ENCODE measurements at places on chromosomes 5 and 9.

GRCh38 chr5:124819201-124819600 is 72.8 kb upstream of the ZNF608 start:
- DNase-seq = no peak

DNA sequence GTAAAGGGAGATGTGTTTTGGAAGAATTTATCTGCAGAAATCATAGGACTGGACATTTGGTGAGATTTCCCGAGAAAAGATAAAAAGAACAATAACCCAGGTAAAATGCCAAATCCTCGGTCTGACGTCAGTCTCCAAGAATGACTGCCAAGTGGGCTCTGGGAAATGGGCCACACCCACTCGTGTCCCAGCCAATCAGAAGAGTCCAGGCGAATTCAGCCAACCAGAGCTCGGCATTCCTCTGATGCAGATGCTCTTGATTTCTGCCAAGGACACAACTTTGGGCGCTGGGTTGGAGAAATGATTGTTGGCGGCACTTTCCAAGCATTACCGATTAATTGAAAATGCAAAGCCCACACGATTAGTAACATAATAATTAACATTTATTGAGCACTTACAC is 73.3 kb downstream of the FGF18 start:
- no peak for DNase-seq

DNA sequence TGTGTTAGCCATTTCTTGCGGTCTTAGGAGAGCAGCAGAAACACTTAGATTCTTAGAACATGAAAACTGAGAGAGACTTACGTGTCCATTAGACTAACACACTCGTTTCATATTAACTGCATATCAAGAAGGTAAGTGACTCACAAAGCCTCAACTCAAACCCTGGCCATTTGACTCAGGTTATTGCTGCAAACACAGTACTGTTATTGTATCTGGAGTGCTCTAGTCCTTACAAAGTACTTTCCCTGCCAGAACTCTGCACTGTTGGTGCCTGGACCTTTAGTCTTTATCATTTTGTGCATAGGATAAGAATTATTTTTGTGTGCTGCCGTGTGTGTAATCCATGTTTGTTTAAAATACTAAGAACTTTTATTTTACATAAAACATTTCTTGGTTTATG is 155.7 kb downstream of the FBXL7 start:
- DNase-seq = no peak

- no peak for DNase-seq
Measured at GRCh38 chr5:91257301-91257700, 125.8 kb downstream of the ARRDC3 start.

DNA sequence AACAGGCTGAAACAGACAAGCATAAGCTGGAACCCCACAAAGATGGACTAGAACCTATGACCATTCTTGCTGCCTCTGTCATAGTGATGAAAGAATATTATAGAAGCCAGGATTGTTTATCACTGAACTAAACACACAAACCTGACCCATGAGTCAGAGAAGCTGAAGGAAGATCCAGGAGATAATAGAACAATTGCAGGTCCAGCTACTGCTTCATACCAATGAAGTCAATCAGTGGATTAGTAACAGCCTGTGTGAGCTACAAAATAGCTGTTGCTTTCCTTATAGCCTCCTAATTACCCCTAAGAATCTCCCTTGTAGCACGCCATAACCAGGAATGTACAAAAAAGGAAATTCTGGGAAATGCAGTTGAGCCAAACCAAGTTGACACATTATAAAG is 459.9 kb upstream of the ZNF462 start:
- no peak for DNase-seq

All from NCI-H2227 treated with DMSO at 0.1 percent for 48 hours (cell line).